Right ventricle myocardium superior (tissue), 1 donor: ENCODE measurements at places on chromosomes 2 and 18. TPM values are rescaled to one million over a fixed set of nuclear protein-coding genes. Genes with fewer than 3 reads are reported as not detected.

GRCh38 chr18:22367303-22367702 lies 50.4 kb downstream of the CTAGE1 start:
- no peak for DNase-seq

GRCh38 chr2:189024901-189025618 lies 50.9 kb downstream of the COL3A1 start:
- DNase-seq: no peak

- no peak for DNase-seq
These were observed 168.1 kb downstream of the NRXN1 start for GRCh38 chr2:50863856-50864255.

The HRH4 gene
- not detected for total RNA-seq

The GPR17 gene
- total RNA-seq: not detected

The SKOR2 gene
- total RNA-seq: not detected

The CAPN14 gene
- 0.32 TPM for total RNA-seq

DNA sequence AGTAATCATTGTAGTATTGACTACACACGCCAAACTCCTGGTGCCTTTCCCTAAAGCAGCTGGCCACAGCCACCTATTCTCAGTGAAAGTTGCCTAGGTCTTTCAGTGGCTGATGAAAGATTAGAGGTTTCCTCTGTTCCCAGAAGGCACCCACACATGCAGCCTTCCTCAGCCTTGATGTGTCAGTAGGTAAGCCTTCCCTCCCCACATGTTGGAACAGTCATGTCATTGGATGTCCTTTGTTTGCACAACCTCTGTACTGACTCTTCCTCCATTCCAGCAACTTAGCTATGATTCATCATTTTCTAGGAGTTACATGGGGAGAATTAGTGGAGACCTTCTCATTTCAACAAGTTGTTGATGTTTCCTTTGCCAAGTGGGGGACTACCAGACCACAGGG lies 630.8 kb upstream of the SLC39A10 start:
- DNase-seq: no peak

DNA sequence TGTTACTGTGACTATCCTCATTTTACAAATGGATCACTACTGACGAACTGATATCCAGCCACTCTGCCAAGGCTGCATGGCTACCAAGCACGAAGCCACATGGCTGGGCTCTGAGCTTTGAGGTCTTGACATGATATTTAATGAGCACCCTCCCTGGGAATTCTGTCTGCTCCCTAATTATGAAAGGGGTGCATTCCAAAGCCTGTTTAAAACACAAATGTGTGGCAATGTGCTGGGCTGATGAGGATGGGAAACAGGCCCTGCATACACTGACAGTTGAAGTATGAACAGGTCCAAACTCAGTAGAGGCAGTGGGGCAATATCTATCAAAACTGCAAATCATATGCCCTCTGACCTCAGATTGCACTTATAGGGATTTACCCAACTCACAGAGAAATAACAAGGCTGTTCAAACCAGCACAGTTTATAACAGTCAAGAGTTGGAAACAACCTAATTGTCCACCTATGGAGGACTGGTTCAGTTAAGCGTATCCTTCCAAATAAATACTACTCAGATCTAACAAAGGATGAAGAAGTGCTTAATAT lies 20.8 kb downstream of the CDC42EP3 start:
- DNase-seq: no peak

DNA sequence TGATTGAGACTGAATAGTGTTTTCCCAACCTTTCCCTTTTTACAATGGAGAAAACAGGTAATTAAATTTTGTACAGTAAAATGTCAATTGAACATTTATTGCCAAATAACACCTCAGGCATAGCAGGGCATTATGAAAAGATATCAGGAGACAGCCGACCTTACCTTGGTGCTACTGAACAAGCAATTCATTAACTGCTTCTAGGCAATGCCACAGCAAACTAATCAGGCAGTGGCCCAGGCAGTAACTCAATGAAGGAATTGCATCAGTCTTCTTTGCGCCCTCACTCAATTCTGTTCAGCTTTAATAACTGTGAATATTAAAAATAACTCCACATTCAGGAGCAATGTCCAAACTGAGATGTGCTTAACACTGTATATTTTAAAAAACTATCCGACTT lies 6.1 kb downstream of the PLCL1 start:
- no peak for DNase-seq

GRCh38 chr18:22930089-22930713 lies 2.9 kb upstream of the RBBP8 start:
- peak; percentile 70 for DNase-seq

- DNase-seq: peak; percentile 68
These were observed 136.5 kb upstream of the ETAA1 start for GRCh38 chr2:67260343-67261277.
